ENCODE measurements at places on chromosomes 2 and 18.

DNA sequence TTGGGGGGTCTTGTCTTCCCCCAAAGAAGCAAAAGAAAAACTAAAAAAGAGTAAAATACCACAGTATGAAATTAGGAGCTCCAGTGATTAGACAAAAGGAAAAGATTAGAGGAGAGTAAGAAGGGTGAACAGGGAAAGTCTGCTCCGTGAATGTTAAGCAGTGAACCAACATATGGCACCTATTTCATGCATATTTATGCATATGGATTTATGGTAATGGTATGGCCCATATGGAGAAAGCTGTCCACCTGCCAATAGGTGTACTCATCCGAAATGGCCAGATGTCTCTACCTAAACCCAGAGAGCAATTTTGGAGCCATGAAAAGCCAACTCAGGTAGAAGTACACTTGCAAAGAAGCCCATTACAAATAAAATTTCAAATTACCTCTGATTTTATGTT lies 404.0 kb upstream of the RAB6C start:
- no peak for DNase-seq

- no peak for DNase-seq
These were observed 125.2 kb upstream of the PIK3C3 start for GRCh38 chr18:41829647-41830516.

GRCh38 chr2:159249990-159250715 lies 36.4 kb downstream of the WDSUB1 start:
- no peak for DNase-seq

DNA sequence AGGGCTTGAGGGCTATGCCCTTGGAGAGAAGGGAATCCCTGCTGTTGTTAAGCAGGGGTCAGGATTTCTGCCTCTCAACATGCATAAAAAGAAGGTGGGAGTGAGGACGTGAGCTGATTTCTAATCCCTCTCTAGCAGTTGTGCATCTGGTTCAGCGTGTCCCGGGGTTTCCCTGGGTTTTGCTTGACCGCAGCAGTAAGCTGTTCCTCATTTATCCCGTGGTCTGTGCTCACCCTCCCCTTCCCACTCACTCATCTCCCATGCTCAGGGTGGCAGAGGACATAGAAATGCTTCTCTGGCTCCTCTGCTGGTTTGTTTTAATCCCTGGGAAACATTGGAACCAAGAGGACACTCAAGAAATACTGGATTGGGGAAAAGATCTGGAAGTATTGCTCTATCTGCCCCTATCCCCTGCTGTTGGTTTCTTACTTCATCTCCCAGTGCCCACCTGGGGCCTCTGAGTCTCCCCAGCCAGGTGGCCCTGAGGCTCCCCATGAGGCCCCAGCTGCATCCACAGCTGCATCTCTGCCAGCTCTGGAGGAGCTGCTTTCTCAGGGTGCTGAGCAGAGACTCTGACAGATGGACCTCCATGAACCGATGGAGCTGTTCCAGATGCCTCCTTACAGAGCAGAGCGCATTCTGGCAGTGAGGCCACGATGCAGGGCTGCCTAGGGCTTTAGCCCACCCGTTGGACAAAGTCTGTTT lies 36.1 kb downstream of the TET3 start:
- DNase-seq = no peak

GRCh38 chr18:9772847-9773677 lies 65.0 kb downstream of the RAB31 start:
- no peak for DNase-seq

- DNase-seq = no peak
These were observed 122.2 kb upstream of the ITGB6 start for GRCh38 chr2:160322320-160322719.

- no peak for DNase-seq
These were observed 5.8 kb downstream of the DOCK10 start for GRCh38 chr2:225036431-225036830.

- no peak for DNase-seq
These were observed 686.7 kb downstream of the NYAP2 start for GRCh38 chr2:226086190-226086589.

DNA sequence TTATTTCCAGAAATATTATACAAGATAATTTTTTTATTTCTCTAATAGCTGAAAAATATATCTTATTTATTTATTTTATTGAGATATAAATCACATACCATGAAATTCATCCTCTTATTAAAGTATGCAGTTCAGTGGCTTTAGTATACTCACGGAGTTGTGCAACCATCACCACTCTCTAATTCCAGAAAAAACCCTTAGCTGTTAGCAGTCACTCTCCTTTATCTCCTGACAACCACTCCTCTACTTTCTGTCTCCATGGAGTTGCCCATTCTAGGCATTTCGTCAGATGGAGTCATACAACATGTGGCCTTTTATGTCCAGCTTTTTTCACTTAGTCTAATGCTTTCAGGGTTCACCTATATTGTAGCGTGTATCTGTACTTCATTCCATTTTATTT lies 66.5 kb downstream of the TCF7L1 start:
- no peak for DNase-seq

- no peak for DNase-seq
These were observed 36.2 kb downstream of the CCDC178 start for GRCh38 chr18:33404244-33404873.

DNA sequence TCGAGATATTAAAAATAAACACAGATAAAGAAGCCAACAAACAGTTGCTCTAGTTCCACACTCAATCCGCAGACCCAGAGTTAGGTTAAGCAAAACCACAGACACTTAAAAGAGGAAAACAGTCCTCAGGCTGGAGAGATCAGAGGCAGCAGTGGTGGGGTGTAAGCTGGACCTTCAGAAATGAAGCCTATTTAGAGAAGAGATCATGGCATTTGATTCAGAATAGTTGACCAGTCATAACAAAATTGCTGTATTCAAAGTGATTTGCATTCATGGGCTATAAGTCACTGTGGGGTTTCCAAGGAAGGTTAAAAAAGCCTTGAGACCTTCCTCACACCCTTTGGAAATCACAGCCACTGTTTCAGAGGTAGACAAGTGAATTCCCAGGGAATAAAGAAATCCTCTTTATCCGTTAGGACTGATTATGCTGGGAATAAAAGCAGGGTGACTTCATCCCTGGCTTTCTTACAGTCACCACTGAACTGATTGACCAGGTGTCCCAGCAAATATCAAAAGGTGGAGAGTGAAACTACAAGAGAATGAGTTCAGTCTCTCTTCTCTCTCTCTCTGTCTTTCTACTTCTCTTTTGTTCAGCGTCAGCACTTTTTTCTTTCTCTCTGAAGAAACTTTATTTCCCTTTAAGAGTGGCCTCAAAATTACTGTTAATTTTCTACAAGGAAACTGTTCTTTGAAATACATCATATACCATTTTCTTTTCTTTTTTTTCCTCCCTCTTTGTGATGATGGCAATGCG lies 171.8 kb upstream of the PIK3C3 start:
- DNase-seq = no peak

GRCh38 chr2:58428096-58429013 lies 187.2 kb upstream of the FANCL start:
- DNase-seq = no peak

DNA sequence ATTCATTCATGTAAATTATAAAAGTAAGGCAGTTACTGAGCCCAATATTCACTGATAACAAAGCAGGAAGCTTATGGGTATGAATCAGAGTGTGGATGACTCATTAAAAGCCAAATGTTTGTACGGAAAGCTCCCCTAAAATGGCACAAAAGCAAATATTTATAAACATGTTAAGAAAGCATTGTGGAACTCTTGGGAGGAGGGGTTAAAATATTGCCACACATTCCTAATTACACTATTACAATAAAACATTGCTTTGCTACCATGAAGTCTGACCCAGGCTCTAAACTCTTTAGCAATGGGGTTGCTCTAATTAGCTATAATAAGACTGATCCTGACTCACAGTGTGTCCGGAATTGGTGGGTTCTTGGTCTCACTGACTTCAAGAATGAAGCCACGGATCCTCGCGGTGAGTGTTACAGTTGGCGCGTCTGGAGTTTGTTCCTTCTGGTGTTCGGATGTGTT lies 110.9 kb downstream of the NAB1 start:
- no peak for DNase-seq

GRCh38 chr2:130376433-130377293 lies 20.8 kb downstream of the PTPN18 start:
- no peak for DNase-seq

DNA sequence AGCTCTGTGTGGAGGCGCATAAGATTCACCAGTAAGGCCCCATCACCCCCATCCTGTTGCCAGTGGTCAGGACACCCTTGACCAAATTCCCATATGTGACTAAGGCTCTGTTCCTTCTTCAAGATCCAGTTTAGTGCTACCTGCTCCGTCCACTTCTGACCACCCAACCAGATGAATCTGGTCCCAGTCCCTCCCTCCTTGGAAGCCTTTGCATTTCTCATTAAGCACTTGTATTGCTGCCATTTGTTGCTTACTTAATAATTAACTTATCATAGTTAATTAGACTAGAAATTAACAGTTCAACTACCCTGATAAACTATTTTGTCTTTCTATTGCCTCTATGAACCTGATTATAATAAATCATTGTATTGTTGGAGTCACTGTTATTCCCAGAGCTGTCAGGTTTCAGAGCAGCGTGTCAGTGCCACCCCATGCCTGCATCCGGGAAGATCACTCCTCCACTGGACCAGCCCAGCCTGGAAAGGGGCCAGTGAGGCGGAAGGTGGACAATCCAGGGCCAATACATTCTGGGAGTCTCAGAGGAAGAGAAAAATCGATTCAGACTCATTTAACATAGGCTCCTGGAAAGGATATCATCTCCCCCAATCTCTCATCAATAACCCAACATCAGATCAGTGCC lies 9.5 kb upstream of the NAT8 start:
- no peak for DNase-seq

DNA sequence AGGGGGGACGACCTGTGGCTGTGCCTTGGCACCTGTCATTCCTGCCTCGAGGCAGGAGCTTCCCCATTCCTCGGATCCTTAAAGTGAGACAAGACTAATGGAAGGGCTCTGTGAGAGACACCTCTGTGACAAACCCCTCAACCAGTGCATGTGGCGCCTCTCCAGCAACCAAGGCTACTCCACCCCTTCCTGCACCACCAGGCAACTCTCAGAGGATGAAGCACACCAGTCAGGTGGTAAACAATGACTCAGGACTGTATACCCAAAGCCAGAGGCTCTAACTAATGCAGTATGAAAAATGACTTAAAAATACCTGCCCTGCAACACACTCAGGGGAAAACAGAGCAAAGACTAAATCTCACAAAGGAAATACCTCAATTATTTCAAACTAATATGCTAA lies 136.9 kb downstream of the UXS1 start:
- DNase-seq = peak; percentile 49

GRCh38 chr2:152683400-152683799 lies 33.9 kb downstream of the PRPF40A start:
- DNase-seq = no peak

DNA sequence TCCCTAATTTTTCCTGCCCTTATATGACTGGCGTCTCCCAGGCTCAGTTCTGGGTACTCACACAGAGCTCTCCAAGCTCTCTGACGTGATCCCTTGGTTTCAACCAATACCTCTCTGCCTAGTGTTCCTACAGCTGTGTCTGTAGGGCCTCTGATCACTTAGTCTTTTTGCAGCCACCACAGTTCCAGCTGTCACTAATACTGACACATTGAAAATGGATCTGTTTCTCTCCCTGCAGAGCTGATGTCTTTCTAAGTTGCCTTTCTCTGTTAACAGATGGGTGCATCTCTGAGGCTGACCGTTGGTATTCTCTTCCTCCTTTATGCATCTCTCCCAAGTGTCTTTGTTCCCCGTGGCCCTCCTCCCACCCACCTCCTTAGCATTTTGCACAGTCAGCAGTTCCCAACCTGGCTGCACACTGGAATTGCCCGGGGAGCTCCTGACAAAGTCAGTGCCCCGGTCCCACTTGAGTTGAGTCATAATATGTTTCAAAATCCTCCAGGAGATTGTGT lies 62.5 kb downstream of the CERS6 start:
- DNase-seq = no peak

- peak; percentile 58 for DNase-seq
These were observed 13.6 kb upstream of the THADA start for GRCh38 chr2:43609290-43609918.

DNA sequence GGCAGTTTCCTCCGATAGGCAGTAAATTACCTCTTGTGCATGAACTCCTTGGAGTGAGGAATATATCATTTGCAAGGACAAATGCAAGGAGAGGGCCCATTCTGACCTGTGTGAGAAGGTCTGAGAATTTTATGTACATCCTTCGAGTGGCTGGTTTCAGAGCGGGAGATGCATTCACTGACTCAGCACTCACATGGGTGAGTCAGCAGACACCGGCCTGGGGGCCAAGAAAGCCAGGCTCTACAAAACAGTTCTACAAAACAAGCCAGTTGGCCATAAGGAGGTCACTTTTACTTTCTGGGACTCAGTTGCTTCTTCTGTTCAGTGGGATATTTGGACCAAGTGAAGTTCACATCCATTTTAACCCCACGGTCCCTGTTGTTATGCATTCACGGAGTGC lies 35.3 kb downstream of the CYP26B1 start:
- no peak for DNase-seq

GRCh38 chr2:108184419-108184818 lies 55.3 kb upstream of the SULT1C3 start:
- DNase-seq = no peak

DNA sequence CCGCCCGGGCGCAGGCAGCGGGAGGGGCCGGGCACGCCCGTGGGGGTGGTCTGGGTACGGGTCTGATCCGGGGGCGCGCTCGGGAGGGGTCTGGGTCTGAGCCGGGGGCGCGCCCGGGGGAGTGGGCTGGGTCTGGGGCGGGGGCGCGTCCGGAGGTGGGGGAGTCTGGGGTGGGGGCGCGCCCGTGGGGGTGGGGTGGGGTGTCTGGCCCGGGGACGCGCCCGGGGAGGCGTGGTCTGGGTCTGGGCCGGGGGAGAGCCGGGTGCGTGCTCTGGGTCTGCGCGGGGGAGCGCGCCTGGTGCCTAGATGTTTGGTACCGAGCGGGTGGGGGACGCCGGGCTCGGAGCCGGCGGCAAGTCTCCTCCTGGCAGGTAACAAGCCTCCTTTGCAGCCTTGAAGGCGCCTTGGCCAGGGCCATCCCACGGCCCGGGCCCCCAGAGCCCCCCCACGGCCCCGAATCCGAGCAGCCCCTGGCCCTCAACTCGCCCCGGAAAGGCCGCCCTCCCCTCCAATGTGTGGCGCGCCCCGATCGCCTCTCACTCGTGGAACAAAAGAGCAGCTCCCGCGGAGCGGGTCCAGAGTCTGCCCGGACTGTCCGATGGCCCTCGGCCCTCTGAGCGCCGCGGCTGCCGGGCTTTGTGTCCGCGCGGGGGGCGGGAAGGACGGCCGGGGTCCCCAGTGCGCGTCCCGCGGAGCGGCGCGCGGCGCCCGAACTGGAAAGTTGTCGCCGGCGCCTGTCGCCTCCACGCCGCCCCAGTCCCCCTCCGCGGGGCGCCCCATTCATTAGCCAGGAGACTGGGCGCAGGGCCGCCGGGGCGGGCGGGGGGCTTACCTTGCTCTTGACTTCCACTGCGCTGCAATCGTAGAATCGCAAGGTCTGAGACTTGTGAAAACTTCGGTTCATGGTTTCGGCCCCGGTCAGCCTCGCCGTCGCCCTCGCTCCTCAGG lies 595 bp downstream of the PARD6G start:
- DNase-seq = peak; percentile 11
